ENCODE measurements at places on chromosomes 2 and 18. TPM values are rescaled to one million over a fixed set of nuclear protein-coding genes. Genes with fewer than 3 reads are reported as not detected.

DNA sequence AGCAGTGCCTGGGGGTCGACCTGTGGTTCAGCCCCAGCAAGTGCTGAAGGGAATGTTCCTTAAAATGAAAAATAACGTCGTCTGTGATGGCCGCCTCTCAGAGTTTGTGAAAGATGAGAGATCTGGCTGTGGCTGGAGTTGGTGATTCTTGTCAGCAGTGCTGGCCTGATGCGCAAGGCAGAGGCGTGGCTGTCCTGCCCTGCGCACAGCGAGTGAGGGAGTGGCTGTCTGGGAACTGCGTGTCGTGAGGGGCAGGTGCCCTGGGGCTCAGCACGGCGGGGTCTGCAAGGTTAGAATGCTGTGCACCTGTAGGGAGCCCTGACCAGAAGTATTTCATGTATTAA lies 8.8 kb downstream of the NFATC1 start:
- DNase-seq: no peak

- DNase-seq: no peak
These were observed 66.1 kb downstream of the EXOC6B start for GRCh38 chr2:72759755-72760154.

GRCh38 chr2:13227578-13227977 lies 510.8 kb downstream of the TRIB2 start:
- no peak for DNase-seq

DNA sequence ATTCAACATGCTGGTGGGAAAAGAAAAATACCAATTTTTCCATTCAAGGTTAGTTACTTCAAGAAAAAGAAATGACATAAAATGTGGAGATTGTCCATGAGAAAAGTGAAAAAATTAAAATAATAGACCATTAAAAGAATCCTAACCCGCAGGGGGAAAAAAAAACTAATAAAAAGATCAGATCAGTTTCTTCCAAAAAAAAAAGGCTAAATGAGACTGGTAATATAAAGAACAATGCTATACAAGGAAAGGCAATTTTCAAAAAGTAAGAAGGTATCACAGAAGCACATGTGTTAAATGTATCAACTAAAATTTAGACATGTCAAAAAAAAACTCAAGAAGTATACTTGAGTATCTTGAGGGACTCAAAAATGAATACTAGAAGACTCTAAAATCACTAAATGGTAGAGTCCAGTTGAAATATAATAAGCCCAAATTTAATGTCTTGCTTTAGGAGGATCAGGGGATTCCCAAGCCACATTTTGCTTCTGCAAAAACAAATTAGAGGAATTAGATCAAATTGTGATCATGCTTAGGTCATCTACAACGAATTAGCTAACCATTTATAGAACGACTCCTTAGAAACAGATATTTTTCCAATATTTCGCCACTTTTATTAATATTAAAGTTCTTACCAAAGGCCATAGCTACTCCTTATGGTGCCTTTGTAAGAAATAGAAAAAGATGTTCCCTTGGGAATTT lies 35.8 kb upstream of the GLS start:
- DNase-seq: no peak

DNA sequence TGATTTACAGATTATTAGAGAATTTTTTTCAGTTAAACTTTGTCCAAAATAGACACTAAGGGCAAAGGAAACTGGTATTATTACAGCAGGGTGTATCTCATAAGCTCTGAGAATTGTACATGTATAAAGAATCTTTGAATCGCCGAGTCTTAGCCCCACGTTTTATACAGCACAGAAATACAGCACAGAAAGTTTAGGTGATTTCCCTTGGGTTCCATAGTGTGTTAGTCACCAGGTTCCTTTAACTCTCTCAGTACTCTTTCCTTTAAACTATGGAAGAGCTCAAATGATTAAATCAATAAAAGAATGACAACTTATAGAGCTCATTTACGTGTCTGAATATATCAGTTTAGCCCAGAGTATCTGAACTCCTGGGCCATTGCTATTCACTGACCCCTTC lies 256.8 kb downstream of the NEDD4L start:
- DNase-seq: no peak

- no peak for DNase-seq
These were observed 95.5 kb downstream of the LTBP1 start for GRCh38 chr2:33042265-33042664.

GRCh38 chr2:7913974-7914373 lies 767.9 kb upstream of the ID2 start:
- no peak for DNase-seq

DNA sequence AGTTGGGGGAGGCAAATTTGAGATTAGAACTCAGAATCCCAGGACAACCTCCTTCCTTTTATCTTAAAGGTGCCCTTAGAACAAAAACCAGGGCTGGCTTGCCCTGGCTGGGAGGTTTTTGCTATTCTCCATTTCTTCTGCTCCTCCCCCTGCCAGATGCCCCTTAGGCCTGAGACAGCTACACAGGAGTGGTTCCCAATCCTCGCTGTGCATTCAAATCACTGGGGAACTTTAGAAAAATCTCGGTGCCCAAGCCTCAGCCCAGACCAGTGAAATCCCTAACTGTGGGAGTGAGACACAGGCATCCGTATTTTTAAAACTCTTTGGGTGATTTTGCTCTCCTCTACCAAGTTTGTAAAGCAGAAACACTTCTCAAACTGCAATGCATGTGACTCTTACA lies 38.8 kb downstream of the LBH start:
- no peak for DNase-seq

DNA sequence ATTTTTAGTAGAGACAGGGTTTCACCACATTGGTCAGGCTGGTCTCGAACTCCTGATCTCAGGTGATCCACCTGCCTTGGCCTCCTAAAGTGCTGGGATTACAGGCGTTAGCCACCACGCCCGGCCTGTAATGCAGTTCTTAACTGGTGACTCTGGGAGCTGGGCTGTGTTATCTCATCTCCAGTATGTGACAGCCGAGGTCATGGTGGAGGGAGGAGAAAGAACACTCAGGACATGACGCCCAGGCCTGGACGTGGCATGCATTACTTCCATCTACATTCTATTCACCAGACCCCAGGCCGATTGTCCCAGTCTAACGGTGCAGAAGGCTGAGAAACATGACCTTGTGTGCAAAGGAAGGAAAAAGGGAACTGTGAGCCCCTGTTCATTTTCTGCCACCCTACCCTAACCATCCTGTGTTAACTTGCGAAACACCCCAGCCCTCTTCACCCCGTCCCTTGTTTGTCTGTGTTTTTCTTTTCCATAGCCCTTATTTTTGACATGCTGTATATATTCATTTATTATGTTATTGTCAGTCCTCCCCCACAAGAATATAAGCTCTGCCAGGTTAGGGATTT lies 88.1 kb upstream of the ASAP2 start:
- no peak for DNase-seq

GRCh38 chr2:162327806-162328205 lies 9.3 kb upstream of the IFIH1 start:
- no peak for DNase-seq

DNA sequence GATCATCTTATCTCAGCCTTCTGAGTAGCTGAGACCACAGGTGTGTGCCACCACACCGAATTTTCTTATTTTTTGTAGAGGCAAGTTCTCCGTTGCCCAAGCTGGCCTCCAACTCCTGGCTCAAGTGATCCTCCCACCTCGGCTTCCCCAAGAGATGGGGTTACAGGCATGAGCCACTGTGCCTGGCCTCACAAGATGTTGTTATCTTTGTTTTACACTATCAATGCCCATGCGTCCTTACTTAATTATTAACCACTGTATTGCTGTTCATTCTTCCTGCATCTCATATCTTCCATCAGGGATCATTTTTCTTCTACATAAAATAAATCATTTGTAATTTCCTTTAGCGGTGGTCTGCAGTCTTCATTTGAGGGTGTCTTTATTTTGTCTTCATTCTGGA lies 181.9 kb downstream of the TGIF1 start:
- no peak for DNase-seq

- no peak for DNase-seq
These were observed 55.8 kb upstream of the FAM136A start for GRCh38 chr2:70357684-70358071.

DNA sequence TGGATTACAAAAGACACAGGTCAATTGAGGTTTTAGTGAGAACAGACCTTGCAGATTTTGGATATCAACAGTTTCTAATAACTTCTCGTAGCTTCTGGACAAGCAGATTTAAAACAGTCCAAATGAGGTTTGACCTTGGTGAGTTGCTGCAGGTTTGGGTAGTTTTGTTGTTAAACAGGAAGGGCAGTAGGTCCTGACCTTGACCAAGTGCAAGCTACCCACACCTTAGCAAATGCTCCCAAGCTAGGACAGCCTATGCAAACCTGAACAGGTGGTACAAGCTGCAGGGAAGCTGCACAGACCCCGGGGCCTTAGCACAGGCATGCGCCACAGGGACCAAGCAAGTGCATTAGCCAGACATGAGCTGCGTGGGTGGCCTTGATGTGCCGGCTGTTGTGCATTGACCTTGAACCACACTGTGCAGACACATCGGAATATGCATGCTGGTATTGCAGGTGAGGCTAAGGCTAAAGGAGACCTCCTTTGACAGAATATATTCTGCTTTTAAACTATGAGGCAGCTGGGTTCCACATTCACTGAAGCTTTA lies 40.2 kb upstream of the AGAP1 start:
- DNase-seq: no peak

- no peak for DNase-seq
These were observed 68.0 kb upstream of the SMAD7 start for GRCh38 chr18:49018554-49019445.

GRCh38 chr2:47719099-47719498 lies 63.8 kb upstream of the MSH6 start:
- DNase-seq: no peak

DNA sequence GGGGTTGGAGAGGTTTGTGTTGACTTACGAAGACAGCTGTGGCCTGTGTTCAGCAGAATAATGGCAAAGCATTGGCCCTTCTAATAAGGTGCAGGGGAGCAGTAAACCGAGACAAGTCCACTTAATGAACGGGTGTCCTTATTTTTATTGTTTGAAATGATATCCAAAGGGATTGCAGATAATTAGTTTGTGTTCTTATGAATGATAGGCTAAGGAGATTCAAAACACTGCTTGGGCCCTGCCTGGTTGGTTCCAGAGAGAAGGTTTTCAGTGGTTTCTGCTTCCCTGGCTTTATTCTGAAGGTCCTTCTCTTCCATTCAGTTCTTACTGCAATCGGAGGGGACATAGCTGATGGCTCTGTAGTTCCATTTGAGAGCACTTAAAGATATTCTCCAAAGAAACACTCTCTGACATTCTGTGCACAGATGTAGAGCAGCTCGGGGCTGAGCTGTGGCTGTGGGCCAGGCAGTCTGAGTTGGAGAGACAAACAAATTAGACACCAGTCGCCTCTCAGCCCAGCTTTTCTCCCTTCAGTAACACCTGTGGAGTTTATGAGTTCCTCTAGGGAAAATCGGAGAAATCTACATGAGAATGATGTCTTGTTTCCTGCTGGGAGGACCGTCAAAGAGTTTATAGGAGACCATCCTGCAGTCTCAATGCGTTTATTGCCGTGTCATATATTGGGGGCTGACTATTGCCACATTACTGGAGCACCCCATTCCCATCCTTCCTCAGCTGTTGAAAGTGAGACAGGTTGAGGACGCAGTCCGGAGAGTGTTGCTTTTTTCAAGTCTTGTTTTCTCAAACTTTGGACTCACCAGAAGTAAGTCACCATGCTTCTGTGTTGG lies 6.5 kb downstream of the GREB1 start:
- no peak for DNase-seq

DNA sequence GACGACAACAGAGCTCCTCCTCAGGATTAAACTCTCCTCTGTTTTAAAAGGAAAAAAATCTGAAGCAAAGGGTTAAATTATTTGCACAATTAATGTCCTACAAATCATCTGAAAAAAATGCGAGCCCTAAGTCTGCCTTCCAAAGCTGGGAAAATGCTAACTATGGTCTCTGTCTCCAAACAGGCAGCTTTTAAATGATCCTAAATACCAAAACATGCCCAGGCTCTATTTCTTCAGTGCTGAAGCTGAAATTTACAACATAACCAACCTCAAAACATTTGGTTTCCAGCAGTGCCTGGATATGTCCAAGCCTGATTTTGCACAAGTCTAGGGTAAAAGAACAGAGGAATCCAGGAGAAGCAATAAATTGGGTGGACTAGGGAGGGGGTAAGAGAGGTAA lies 57.2 kb downstream of the LBH start:
- DNase-seq: no peak

GRCh38 chr2:120654381-120655134 lies 81.1 kb upstream of the GLI2 start:
- DNase-seq: no peak

DNA sequence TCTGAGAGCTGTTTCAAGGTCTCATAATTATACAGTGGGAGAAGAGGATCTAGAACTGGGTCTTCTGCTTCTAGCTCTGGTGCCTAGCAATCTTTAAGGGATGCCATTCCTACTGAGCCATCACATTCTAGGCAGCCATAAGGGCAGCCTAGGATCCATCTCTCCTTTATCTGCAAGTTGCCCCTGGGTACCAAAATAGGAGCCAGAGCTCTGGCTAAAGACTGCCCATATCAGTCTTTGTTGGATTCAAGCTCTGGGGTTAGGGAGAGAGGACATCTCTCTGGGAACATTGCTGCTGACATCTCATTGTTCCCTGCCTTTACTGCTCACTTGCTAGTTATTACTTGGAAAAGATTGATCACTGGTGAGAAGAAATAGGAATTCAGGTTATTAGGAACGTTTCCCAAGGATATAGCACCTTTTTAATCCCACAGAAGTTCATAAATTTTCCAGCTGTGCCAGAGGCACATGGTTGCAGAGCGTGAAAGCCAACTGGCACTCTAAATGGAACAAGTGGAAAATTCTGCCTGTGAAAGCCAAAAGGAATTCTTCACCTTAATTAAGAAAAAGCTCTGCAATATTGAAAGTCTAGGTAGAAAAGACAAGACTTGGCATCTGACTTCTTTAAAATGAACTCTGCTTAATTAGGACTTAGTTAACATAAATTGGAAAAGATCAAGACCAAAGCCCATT lies 102.2 kb downstream of the CDC42EP3 start:
- DNase-seq: no peak

Gene ZNF804A
- not detected for total RNA-seq

Gene C2orf81
- 2.8 TPM for total RNA-seq

Gene SULT1C4
- not detected for total RNA-seq

Gene RAMP1
- total RNA-seq: not detected

Gene POMC
- not detected for total RNA-seq

Gene PDE1A
- total RNA-seq: 10.9 TPM

Gene SERPINB7
- total RNA-seq: not detected

Gene ELOA2
- total RNA-seq: not detected

Gene SLC9A4
- not detected for total RNA-seq

Gene SOWAHC
- 0.34 TPM for total RNA-seq

Gene NEURL3
- not detected for total RNA-seq

Gene TUBB8B
- 5.3 TPM for total RNA-seq

Gene SPDYA
- 1.7 TPM for total RNA-seq

Gene C2orf80
- total RNA-seq: 7.4 TPM

Data from G401 (cell line).